ENCODE measurements at places on chromosomes 2 and 18.

DNA sequence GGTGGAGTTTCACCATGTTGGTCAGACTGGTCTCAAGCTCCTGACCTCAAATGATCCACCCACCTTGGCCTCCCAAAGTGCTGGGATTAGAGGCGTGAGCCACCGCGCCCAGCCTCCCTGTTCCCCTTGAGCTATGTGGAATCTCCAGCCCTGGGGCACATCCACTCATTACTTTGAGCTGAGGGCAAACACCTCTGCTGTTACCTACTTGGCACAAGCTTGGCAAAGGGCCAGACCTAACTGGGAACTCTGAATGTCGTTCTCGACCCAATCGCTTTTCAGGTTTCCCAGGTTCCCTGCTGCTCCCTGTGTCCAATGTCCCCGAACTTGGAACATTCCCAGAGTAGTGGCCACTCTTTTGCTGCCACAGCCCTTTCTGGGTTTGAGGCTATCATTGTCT, 40.6 kb downstream of the CHST10 start:
- DNase-seq, result no peak

DNA sequence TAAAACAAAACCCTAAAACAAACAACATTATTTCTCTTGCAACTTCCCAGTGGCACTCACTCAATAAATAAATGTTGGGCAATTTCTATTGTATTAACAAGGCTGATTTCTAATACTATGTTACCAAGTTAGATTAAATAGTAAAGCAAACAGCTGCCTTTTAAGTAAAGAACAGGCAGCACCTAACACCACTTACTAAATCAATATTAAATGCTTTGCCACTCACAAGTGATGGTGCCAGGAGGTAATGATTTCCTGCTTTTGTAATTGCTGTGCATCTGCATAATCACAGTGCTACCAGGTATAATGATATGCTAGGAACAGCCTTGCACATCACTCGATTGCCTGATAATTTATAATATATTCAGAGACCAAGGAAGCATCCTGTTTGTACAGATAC, 276.5 kb downstream of the NBAS start:
- DNase-seq, result no peak

DNA sequence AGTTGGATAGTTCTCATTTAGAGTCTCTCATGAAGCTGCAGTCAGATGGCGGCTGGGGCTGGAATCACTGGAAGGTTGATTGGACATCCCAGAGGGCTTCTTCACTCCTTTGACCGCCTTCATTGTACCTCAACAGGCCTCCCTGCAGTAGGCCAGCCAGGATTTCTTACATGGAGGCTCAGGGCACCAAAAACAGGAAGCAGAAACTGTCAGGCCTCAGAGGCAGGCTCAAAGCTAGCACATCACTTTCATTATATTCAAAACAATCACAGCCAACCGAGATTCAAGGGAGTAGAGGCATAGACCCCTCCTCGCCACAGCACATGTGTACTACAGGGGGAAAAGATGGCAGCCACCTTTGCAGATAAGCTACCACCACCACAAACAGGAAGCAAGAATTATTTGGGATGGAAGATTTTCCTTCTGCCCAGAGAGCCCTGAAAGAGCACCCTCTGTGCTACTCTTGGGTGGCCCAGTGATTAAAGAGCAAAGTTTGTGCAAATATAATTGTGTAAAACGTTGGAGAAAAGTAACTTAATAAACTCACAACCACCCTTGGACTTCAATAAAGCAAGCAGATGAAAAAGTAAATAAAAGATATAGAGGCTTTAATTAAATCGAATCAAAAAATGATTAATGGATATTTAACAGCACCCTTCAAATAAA, 155.3 kb downstream of the GFPT1 start:
- no peak for DNase-seq

GRCh38 chr2:197556456-197556855, 40.6 kb downstream of the MOB4 start:
- no peak for DNase-seq
